ENCODE measurements at places on chromosomes 3 and 15. TPM values are rescaled to one million over a fixed set of nuclear protein-coding genes. Genes with fewer than 3 reads are reported as not detected.

GRCh38 chr15:27482287-27482686 is 511.3 kb downstream of the GABRG3 start:
- no peak for DNase-seq

GRCh38 chr15:43920815-43921214 is 94.0 kb downstream of the WDR76 start:
- no peak for DNase-seq

Gene RFC4
- total RNA-seq = 40.4 TPM

GRCh38 chr15:66934868-66935520 is 130.4 kb upstream of the SMAD3 start:
- DNase-seq = no peak

DNA sequence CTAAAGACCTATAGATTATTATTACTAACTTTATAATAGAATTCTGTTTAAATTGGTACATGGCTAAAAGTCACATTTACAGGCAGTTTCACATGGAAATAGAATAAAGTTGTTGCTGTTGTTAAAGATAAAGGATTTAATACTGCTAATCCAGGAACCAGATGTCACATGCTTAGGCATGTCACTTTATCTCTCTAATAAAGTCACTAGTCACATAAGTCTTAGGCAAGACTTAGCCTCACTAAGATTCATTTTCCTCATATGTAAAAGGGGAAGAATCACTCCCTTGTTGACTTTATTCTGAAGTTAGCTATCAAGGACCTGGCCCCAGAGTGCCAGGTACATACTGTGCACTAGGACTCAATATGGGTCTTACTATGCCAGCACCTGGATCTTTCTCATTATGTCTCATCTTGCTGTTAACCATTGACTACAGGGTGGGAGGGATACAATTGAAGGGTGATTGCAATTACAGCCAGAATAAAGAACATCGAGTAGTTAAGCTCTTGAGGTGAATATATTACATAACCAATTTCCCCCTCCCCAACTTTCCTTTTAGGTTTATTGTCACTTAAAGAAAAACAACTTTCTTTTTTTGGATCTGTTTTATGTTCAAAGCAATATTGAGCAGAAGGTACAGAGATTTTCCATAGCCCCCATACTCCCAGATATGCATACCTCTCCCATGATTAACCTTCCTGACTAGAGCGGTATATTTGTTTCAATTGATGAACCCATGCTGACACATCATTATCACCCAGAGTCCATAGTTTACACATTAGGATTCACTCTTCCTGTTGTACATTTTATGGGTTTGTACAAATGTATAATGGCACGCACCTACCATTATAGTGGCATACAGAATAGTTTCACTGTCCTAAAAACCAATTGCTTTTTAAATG is 36.6 kb downstream of the LNP1 start:
- no peak for DNase-seq

GRCh38 chr3:114608293-114608692 is 314.5 kb downstream of the TIGIT start:
- no peak for DNase-seq

Gene LRRC49
- total RNA-seq = 2.4 TPM

- peak; percentile 68 for DNase-seq
Observed at GRCh38 chr3:172040981-172041963, 1.9 kb downstream of the FNDC3B start.

Gene ACTRT3
- 1.2 TPM for total RNA-seq

GRCh38 chr3:107240183-107241091 is 136.8 kb upstream of the CCDC54 start:
- DNase-seq = peak; percentile 70

DNA sequence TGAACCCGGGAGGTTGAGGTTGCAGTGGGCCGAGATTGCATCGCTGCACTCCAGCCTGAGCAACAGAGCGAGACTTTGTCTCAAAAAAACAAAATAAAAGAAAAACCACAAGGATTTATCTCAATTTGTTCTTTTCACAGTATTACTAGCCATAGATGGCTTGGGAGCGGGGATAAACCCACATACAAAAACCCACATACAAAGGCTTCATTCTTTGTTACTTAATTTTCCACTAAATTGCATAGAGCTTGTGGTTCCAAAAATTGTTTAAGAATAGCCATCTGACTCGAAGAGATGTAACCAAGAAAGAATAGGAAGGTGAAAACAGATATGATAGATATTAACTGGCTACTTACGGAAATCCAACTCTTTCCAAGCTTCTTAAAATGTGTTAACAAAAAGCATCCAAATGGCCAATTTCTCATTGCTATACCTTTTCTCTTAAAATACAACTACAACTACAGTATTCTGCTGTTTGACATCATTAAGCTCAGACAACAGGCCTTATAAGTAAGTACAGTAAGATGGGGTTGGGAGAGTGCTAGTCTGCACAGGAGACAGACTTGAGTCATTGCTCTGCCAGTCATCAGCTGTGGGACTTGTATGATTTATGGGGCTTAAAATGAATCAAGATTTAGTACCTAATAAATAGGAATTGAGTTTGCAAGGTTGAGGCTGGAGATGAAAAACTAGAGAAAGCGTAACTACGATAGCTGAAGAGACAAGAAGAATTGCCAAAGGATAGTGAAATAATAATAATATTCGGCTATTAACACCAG is 96.6 kb upstream of the PLXND1 start:
- DNase-seq = no peak

Gene SLC22A13
- 1.1 TPM for total RNA-seq

GRCh38 chr15:63556736-63557135 is 40.5 kb upstream of the FBXL22 start:
- DNase-seq = no peak

GRCh38 chr3:172746475-172746874 is 4.1 kb upstream of the ECT2 start:
- DNase-seq = no peak

GRCh38 chr3:129917423-129918007 is 24.0 kb upstream of the TMCC1 start:
- no peak for DNase-seq

Gene CPLX3
- total RNA-seq = not detected

- DNase-seq = no peak
Observed at GRCh38 chr3:69864766-69865165, 125.5 kb downstream of the MITF start.

GRCh38 chr3:76497636-76498035 is 542.3 kb upstream of the ROBO2 start:
- no peak for DNase-seq

DNA sequence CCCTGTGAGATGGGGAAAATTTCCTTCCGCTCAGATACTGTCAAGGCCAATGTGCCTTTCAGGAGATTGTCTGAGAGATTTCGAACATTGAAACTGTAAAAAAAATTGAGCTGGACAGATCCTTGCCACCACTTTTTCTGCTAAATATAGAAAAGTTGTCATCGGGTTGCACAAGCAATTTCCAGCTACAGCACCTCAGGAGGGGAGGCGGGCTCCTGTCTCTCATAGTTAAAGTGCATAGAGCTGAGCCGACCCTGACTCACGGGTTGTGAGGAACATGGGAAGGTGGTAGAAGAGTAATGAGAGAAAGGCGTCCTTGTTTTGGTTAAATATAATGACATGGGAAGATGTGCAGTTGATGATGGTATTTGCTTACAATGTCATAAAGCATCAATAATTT is 160.6 kb upstream of the ICE2 start:
- DNase-seq = no peak

Gene MORC1
- total RNA-seq = not detected

- no peak for DNase-seq
Observed at GRCh38 chr3:17846466-17846865, 104.0 kb upstream of the TBC1D5 start.

GRCh38 chr3:52112056-52112455 is 42.2 kb downstream of the POC1A start:
- DNase-seq = no peak

Gene UBA5
- 32.2 TPM for total RNA-seq

GRCh38 chr15:75517233-75517632 is 61.9 kb downstream of the PTPN9 start:
- DNase-seq = no peak

DNA sequence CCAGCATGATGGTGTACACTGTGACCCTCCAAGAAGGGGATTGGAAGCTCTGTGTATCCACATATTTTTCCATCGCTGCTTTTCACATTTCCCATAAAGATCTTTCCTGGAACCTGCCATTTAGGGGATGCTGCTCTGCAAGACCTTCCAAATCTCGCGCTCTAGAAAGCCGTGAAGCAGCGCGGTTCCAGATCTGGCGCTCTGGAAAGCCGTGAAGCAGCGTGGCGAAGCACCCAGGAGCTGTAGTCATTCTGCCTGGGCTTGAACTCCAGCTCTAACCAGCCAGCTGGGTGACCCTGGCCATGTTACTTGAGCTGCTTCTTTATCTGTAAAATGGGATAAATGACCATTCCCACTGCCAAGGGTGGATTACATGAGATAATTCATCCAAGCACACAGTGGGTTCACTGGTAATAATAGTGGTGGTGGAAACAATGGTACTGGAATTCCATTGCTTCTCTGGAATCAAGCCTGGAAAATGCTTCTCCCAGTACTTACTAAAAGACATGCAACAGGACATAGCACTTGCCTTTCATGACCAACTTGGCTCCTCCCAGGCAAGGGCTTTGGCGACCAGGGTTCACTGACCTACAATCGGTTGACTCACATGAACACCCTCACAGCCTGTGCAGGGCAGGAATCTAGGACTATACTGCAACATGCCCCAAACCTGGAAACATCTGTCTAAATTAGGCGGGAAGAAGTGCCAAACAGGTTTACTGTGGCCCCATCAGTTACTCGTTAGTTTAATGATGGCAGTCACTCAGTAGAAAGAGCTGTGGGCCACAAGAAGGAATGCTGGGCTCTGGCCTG is 70.7 kb downstream of the XXYLT1 start:
- DNase-seq = peak; percentile 15

Gene CADM2
- total RNA-seq = 2.8 TPM

Measured in colonic mucosa (tissue), 4 donors.